NCI-H1694 treated with DMSO at 0.1 percent for 48 hours (cell line): ENCODE measurements at places on chromosomes 3 and 15.
A peak's percentile ranks its signal among the peaks of the same experiment; 100 is the strongest.

DNA sequence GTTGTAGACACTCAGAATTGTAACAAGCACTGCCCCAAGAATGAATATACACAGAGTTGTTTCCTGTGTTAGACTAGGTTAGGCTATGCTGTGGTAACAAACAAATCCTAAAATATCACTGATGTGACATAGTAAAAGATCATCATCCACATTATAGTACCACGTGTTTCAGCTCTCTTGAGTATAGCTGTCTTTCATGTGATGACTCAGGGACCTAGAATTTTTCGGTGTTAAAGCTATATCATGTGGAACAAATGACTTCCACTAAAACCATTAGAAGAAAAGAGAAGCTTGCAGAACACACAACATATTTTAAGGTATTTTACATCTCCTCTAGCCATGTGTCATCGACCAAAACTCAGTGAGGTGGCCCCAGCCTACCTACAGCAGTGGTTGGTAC lies 307.9 kb upstream of the RBMS3 start:
- no peak for DNase-seq

- no peak for DNase-seq
Measured at GRCh38 chr3:156448300-156448699, 106.6 kb downstream of the SSR3 start.

GRCh38 chr3:185311991-185312390 lies 50.9 kb upstream of the MAP3K13 start:
- no peak for DNase-seq

DNA sequence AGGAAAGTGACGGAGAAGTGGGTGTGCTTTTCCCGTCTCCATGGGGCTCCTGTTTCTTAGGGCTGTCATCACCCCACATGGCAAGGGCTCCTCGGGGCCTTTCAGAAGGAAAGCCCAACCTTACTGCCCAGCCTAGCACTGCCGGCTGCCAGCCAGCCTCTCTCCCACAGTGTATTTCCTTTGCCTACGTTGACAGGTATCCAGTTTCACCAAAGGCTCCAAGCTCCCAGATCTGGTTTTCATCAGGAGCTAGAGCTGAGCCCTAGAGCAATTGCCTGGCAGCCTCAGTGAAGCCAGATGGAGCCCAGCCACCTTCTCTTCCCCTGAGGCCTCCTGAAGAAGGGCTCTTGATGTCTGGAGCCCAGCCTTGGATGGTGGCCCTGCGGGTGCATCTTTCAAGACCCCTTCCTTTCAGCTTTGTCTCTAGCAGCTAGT lies 20.2 kb downstream of the CRABP1 start:
- DNase-seq = no peak

GRCh38 chr15:59657635-59658125 lies 365 bp upstream of the GTF2A2 start:
- no peak for DNase-seq

GRCh38 chr3:36993326-36994283 lies at the start of gene MLH1:
MLH1 (plus strand) TSS chr3:36993518; CDS start chr3:36993548, 30 bp downstream.
- DNase-seq = no peak

DNA sequence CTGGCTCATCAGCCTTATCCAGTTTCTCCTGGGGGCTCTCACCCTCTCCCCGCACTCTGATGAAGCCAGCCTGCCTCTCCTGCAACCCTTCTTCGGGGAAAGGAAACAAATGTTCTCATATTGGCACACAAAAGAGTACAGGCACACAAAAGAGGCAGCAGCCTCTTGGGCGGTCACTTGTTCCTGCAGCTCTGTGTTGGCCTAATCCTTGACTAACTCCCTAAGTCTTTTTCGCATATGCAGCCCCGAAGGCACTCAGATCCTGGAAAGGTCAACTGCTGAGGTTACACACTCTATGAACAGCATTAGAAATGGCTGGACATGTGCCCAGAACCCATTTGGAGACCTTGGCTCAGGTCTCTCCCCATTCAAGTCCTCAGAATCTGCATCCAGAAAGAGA lies 7.4 kb upstream of the CAMP start:
- DNase-seq = no peak

GRCh38 chr15:45829336-45830153 lies 194.7 kb downstream of the SQOR start:
- DNase-seq = no peak

- DNase-seq = no peak
Measured at GRCh38 chr3:185730550-185730949, 94.3 kb downstream of the IGF2BP2 start.

DNA sequence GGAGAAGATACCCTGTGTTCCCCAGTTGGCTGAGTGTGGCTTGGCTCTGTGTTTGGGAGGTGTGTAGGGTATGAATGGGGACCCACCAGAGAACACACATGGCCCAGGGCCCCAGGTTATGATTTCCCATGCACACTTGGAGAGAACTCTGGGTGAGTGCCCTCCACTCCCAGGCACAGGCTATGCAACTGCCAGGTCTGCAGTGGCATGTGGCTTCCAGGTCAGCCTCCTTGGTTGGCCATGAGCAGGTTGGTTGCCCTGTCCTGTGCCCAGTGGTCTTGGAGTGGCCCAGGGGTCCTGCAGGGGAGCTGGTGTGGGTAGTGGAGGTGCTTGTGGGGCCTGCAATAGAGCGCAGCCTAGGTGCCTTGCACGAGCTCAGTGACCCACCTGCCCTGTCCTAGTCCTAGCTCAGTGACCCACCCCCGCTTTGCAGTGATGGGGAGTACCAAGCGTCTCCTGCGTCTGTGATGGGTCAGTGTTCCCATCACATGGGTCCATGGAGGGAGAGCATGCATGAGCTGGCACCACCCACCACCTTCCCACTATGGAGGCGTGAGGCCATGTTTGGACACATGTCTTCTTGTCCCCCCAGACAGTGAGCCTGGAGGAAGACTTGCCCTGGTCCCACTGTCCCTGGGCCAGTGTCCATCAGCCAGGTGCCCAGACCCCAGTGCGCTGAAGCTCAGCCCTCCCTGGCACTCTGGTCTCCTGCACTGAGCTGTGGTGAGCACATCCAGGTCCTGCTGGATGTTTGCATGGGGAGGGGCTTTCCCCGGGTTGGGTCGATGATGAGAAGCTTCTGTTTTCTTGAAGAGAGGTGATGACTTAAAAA lies 217.3 kb downstream of the SNRPN start:
- no peak for DNase-seq

DNA sequence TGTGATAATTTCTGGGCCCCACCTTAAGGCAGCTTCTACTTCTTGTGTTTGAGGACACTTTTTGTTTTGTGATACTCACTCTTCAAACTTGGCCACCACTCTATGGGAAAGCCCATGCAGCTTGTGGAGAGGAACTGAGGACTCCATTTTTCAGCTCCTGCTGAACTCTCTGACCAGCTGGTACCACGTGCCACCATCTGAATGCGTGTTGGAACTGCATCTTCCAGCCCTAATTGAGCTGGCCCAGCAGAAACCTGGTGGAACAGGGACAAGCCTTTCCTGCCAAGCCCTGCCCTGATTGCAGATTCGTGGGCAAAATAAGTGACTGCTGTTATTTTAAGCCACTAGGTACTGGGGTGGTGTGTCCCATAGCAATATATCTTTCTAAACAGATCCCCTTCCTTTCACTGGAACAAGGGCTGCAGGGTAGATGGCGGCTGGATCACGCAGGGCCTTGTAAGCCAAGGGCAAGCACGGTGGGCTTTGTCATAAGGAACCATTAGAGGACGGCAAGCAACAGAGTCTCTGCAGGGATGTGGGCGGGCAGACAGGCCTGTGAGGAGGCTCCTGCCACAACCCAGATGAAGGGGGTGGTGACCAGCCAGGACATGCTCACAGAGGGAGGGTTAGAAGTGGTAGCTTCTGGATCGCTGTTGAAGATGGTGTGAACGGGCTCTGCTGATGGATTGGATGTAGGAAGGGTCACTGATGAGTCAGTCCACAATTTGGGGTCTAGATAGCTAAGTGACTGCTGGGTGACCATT lies 9.5 kb downstream of the H1-8 start:
- DNase-seq = peak; percentile 34

DNA sequence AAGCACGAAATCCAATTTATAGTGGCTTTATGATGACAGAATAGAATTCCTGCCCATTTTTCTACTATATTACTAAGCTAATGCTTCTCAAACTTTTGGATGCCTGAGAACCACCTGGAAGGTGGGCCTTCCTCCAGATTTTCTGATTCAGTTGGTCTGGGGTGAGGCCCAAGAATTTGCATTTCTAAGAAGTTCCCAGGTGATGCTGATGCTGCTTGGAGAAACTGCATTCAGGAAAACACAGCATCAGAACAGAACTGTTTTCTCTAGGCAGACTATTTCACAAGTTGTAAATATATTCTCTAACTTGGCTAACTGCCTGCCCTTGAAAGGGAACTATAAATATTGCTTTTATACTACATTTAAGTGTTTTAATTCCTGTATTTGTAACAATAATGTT lies 644.9 kb upstream of the DPPA4 start:
- no peak for DNase-seq

DNA sequence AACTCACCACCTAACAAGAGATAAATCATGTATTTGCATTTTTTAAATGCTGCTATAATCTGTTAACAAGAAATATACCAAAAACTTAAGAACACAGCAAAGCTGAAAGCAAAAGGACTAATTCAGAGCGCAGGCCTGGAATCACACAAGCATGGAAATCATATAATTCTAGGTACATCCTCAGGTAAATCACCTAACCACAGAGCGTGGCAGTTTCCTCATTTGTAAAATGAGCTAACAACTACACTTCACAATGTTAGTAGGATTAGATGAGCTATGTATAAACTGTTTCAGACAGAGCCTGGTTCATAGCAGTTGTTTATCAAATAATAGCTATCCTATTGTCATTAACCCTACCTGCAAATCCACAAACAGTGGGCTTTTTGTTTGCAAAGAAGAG lies 146.4 kb downstream of the ERC2 start:
- no peak for DNase-seq

DNA sequence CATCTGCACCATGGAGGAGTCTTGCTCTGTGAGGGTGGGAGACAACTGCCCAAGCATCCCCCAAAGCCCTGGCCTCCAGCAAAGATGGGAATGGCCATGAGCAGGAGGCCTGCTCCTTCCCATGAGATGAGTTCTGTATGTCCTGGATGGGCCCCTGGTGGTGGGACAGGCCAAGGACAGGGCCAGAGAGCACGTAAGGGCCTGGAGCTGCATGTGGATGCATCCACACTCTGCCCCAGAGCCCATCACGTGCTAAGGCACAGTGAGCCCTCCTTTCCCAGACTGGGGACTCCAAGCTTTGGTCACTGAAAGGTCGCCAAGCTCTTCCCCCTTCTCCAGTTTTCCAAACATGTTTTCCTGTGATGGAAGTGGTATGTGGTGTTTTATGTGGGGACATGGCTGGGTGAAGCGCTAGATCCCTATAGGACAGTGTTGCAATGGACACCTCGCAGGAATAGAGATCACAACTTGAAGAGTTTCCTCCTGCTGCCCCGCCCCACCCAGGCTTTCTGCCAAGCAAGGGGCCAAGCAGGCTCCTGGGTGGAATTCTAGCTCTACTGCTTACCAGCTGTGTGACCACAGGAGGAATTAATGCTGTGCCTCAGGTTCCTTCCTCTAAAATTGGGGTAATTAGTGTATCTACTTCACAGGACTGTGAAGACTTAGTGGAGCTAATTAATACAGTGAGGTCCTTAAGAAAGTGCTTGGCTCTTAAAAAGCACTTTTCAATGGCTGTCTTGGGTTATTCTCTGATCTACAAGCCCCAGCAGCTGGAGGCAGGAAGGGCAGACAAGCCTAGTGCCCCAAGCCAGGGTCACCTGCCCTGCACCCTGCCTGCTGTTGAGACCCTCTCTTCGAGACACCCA lies 106.4 kb upstream of the RPL32 start:
- DNase-seq = no peak

GRCh38 chr3:168991803-168992202 lies 671.7 kb downstream of the MECOM start:
- no peak for DNase-seq
